ENCODE measurements at places on chromosomes 5 and 9.

GRCh38 chr9:132647806-132648205 lies 22.0 kb downstream of the DDX31 start:
- DNase-seq: no peak

GRCh38 chr5:154390746-154391359 lies 54.9 kb upstream of the SAP30L start:
- DNase-seq: no peak

GRCh38 chr5:95262933-95263660 lies 21.8 kb downstream of the MCTP1 start:
- no peak for DNase-seq

- no peak for DNase-seq
These were observed 23.5 kb downstream of the TBC1D2 start for GRCh38 chr9:98231770-98232478.

GRCh38 chr5:3326841-3327232 lies 268.8 kb upstream of the IRX1 start:
- no peak for DNase-seq

DNA sequence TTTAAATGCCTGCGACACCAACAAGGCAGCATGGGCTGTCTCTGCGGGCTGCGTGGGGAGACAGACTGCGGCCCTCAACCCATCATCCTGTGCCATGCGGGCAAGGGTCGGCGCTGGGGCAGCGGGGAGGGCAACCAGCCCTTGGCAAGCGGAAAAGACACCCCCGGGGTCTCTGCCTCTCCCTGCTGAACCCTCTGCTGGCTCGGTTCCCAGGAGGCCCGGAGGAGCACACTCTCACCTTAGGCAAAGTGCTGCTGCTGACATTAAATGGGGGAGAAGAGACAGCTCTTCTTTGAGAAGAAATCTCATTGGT lies 129.6 kb upstream of the PPP1R26 start:
- DNase-seq: no peak

DNA sequence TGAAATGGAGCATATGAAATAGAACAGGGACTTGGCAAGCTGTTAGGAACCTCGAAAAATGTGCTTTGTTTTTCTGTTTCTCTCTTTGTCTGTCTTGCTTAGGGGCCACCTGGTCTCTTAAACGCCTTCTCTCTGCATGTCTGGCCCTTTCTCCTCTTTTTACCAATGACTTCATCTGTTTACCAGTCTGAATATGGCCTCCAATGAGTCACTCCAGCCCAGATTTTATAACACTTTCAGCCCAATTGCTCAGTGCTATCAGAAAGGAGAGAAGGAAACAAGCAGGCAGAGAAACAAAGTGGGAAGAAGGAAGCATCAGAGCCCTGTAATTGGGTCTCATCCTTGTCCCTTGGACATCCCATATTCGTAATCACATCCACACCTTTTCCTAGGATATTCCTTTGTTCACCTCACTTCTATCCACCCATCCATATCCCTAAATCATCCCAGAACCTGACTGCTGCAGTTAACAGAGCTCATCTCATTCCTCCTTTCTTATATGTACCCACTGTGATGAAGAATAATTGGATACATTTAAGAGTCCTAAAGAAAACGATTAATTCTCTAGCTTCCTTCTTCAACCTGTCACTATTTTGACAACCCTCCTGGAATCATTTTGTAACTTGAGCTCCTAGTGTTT lies 151.8 kb upstream of the GPR151 start:
- DNase-seq: no peak

GRCh38 chr5:131005963-131006684 lies 158.9 kb downstream of the HINT1 start:
- no peak for DNase-seq

DNA sequence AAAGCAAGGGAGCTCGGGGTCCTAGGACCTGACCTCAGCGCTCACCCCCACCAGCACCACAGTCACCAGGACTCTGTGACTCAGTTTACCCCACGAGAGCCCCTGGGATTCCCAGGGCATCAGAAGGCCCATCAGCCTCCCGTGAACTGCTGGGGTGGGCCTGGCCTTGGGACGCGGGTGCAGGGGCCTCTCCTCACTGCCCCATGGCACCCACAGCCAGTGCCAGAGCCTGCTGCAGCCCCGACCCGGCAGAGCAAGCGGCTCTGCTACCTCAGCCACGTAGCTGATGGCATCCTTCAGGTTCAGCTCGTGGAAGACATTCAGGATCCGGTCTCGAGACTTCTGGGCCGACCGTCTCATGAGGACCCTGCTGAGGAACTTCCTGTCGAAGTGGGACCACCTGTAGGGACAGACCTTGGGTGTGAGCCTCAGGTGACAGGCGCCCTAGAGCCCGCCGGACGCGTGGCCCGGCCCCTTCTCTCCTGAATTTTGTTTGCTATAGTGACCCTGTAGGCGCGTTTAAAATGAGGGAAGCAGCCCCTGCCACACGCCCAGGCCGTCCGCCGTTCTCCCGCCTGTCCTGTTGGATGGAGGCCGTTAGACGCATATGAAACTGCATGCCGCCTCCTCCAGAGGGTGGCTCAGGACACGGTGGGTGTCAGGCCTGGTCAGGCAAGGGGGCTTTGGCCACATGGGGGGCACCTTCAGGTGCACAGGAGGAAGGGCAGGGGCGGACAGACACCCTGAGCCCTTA lies 36.8 kb downstream of the EXOC3 start:
- no peak for DNase-seq

DNA sequence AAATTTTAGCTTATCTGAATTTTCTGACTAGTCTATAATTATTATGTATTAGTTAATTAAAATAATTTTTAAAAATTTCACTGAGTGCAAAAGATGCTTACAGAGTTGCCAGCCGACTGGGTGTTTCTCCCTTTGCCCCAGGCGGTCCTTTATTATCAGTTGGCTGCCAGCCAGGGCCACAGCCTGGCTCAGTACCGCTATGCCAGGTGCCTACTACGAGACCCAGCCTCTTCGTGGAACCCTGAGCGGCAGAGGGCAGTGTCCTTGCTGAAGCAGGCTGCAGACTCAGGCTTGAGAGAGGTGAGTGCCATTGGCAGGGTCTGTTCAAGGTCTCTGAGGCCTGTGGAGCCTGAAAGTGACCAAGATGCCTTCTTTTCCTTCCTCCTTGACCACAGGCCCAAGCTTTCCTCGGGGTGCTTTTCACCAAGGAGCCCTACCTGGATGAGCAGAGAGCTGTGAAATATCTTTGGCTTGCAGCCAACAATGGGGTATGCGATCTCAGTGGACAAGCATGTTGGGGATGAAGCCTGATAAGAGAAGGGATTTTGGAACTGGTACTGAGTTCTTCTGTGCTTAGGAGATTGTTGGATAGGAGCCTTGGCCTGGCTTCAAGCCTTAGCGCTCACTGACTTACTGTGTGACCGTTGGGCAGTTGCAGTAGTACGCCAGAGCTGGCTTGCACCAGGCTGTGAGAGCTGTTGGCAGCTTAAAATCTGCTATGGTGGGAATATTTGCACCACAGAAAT lies 10.6 kb downstream of the DELE1 start:
- DNase-seq: no peak

- no peak for DNase-seq
These were observed 68.5 kb downstream of the OTULIN start for GRCh38 chr5:14732991-14733390.

- DNase-seq: no peak
These were observed 9.4 kb downstream of the SKP2 start for GRCh38 chr5:36161361-36161760.

DNA sequence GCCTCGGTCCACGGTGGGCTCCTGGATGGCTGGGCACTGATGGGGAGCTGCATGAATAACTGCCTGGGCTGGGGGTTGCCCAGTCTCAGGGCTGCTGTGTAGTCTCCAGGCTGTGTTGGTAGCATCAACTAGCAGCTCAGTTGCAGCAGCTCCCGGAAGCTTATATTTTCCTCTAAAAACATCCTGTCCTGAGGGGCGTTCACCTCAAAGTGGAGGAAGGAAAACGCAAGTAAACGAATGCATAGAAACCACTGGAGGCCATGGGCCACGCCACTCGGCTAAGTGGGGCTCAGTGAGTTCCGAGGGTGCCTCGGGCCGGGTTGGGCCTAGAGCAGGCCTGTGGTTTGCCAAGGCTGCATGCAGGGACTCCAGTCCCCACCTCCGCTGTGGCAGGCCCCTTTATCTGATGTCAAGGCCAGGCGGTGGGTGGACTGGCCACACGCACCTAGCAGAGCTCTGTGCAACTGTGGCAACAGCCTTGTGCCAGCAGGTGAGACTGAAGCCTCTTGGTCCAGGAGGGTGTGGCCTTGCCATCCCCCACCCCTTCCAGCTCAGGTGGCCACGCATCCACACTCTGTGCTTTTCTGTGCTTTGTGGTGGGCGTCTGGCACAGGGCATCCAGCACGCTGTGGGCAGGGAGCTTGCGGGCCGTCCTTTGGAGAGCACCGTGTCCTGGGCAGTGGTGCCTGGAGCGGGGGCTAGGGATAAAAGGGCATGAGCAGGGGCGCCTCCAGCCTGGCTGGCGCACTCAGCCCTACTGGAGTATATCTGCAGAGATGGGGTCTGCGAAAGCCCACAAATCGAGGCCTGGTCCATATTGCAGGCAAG lies 15.1 kb downstream of the TCF7 start:
- DNase-seq: no peak

GRCh38 chr5:95864944-95865504 lies 42.5 kb upstream of the GLRX start:
- DNase-seq: no peak

DNA sequence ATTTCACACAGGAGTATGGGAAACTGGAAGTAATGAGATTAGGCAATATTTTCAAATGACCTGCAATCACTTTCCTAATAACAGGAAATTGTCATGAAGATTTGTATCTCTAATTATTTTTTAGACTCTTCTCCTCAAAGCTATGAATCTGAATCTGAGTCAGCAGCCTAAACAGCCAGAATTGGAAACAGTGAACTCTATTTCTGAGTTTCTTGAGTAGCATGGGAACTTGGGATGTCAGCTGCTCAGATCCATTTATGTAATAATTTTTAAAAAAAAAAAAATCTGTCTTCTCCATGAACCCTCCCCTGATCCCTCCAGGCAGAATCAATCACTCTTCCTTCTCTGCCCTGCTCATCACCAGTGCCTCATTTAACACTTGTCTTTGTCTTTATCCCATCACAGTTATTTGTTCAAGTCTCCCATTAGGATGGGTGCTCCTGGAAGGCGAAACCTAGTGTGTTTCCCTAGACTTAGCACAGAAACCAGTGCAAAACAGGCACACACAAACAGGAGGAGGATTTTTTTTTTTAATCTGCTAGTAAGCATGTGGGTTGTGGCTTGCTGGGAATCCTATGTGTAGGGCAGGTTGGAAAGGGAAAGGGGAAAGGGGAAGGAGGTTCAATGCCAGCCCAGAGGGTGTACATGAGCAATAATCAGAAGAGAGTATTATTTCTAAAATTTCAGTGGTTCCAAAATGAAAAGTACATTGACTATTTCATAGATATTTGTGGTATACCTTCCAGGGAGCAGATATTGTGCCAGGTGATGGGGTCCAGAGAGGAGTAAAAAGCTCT lies 186.8 kb downstream of the TTLL11 start:
- no peak for DNase-seq

GRCh38 chr9:79195879-79196278 lies 375.9 kb upstream of the TLE4 start:
- DNase-seq: no peak

GRCh38 chr9:132671620-132672412 lies 1.6 kb downstream of the GTF3C4 start:
- DNase-seq: no peak

- DNase-seq: no peak
These were observed 132.0 kb downstream of the IZUMO3 start for GRCh38 chr9:24413651-24414050.

- no peak for DNase-seq
These were observed 201.3 kb upstream of the CLINT1 start for GRCh38 chr5:158060212-158060611.

DNA sequence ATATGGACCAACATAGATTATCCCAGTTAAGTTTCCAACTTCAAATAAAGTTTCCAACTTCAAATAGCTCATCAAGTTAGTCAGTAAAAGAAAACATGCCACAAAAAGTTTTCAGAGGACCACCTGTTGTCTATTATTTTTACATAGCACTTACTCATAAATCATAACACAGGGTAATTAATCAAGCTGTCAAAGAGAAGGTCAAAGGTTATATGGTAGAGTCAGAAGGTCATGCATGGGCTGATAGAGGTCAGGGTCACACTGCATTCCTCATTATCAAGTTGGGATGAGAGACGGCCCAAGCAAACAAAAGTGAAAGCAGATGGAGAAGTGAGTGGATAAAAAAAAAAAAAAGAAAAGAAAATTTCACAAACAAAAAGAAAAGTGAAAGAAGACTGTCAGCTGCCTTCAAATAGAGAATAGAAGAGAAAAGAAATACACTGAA lies 145.5 kb upstream of the POU5F2 start:
- DNase-seq: no peak

GRCh38 chr5:107712359-107712870 lies 41.7 kb upstream of the EFNA5 start:
- no peak for DNase-seq

DNA sequence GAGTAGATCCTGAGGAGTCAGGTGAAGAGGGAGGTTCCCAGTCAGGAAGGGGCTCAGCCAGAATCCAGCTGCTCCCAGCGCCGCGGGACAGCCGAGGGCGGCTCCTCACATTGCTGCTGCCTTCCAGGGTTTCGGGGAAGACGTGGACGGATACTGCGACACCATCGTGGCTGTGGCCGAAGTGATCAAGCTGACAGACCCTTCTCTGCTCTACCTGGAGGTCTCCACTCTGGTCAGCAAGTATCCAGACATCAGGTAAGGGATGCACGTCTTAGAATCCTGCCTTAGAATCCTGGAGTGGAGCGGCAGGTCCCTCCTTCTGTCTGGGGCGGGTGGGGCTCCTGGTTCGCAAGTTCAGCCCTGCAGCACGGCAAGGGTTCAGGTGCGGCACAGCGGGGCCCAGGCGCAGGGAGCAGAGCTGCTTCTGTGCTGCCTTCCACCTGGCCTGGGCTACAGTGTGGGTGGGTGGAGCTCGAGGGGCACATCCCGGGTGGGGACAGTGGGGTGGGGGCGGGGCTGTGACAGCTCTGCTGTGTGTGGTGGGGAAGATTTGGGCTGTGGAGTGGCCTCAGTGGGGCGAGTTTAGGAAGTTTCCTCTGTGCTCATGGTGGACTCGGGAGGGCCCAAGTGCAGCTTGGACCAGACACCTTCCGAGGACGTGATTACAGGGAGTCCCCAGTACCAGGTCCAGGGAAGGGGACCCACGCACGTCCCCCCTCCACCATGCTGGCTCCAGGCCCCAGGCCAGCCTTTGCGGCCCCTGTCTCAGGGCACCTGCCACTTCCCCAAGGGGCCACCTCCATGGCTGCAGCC lies 22.8 kb downstream of the EXOC3 start:
- DNase-seq: no peak

GRCh38 chr9:37300620-37301019 lies 121.9 kb upstream of the GRHPR start:
- no peak for DNase-seq

DNA sequence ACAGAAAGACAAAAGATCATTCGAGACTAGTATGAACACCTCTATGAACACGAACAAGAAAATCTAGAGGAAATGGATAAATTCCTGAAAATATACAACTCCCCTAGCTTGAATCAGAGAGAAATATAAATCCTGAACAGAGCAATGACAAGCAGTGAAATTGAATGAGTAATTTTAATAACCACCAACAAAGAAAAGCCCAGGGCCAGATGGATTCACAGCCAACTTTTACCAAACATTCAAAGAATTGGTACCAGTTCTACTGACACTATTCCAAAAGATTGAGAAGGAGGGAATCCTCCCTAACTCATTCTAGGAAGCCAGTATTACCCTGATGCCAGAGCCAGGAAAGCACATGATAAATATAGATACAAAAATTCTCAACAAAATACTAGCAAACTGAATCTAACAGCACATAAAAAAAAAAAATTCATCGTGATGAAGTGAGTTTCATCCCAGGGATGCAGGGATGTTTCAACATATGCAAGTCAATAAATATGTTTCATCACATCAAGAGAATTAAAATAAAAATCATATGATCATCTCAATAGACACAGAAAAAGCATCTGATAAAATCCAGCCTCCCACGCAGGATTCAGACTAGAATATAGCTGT lies 25.2 kb upstream of the PTGER4 start:
- DNase-seq: no peak

All from activated CD8-positive, alpha-beta memory T cell treated with anti-CD3 and anti-CD28 coated beads for 48 hours (primary cell).